ENCODE measurements at places on chromosomes 12 and 14.

- DNase-seq, result no peak
Observed at GRCh38 chr12:23049180-23049579, 424.2 kb downstream of the ETNK1 start.

GRCh38 chr12:102406033-102406584 lies 74.3 kb downstream of the IGF1 start:
- DNase-seq, result no peak

- DNase-seq, result no peak
Observed at GRCh38 chr14:44414646-44415045, 92.4 kb downstream of the FSCB start.

DNA sequence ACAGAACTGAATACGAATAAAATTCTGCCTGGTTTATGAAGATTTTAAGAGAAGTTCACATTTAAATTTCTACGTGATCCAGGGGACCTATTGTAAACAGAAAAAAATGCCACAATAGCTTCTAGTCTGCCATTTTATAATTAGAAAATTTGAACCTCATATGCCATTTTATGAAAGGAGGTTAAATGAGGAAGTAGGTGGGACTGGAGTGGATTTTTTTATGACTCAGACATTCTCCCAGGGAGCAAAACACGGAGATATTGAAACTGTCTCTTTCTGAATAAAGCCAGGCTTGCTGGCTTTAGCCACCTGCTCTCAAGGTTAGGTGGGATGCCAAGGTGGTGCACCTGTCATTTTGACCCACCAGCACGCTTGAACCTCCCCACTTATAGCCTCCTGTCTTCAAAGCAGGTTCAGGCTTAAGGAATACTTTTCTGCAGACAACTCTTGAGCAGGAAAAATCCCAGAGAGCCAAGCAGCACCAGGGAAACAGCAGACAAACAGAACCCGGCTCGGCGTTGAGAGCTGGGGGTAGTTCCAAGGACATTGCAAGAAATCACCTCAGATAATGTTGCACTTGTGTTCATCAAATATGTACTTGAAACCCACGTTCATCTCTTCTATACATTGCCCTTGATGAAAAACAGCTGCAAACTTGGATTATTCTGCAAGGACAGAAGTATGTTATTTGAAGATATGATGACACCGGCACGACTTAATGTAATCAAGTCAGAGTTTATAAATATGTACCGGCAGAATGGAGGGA lies 203.7 kb downstream of the PPM1H start:
- peak; percentile 43 for DNase-seq

DNA sequence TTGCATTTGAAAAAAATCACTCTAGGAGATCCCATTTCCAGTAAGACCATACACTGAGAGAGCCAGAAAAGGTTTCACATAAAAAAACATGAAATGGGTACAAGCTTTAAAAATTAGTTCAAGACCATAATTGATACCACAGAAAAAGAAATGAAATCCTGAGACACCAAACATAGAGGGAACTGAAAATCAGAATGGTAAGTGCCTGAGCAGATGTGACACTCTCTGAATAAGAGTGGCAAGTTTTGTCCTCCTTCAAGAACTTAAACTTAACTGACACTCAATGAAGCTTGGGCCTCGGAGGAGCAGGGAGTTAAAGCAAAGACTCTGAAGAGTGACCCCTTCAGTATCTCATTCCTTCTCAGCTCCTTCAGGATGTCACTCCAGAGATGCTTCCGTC lies 23.2 kb upstream of the PTGDR start:
- DNase-seq, result no peak

- no peak for DNase-seq
Observed at GRCh38 chr12:118436002-118436730, 59.8 kb downstream of the SUDS3 start.

DNA sequence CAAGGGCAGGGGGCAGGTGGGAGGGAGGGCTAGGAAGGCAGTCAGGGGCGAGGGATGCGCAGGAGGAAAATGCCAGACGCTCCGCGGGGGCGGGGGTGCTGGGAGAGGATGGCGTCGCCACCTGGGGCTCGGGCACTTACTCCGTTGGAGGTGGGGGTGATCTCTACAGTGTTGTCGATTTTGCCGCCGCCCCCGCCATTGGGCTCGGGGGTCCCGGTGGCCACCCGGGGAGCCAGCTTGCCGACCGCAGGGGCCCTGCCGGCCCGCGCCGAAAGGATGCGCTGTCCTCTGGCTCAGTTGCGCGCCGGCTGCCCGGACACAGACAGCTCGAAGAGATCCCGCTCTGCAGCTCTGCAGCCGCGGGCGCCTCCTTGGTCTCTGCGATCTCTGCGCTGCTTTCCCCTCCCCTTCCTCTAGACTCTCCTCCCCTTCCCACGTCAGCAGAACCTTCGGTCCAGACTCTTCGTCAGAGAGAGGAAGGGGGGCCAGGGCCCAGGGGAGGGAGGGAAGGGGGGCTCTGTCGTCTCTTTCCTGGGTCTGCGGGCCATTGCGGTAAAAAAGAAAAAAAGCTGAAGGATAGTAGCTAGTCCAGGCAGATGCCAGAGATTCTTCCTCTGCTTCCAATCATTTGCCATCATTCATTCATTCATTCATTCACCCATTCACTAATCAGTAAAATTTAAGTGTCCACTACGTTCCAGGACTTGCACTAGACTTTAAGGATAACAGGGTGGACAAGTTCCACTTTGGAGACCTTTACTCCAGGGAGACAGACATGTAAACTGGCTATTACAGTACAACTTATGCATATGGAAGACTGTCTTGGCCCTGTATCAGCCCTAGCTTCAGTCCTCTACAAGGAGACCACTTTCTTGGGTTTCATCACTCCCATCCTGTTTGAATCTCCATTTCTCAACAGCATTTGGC lies at the start of gene SLC22A17:
TSS of gene SLC22A17 (minus strand) at position 382 of the 927 bp plus-strand sequence.
- DNase-seq, result peak; percentile 92

DNA sequence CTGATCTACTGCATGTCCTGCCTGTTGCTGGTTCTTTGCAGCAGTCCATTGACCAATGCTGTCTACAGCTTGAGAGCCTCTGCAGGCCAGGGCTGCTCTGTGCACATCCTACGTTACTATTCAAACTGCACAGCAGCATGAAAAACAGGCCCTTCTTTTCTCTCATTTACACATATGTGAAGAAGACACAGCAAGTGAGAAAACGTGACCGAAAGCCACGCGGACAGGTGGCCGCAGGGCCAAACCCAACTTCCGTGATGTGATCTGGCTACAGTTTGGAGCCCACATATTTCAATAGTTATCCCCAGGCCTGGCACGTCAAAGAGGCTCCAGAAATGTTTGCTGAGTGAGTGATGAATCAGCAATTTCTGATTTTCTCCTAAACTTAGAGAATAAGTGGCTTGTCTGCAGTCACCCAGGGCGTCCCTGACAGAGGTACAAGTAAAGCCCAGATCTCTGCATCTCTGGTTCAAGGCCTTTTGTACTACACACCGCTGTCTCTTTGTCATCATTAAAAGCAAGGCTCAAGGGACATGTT lies 17.9 kb upstream of the TCL1B start:
- DNase-seq, result no peak

DNA sequence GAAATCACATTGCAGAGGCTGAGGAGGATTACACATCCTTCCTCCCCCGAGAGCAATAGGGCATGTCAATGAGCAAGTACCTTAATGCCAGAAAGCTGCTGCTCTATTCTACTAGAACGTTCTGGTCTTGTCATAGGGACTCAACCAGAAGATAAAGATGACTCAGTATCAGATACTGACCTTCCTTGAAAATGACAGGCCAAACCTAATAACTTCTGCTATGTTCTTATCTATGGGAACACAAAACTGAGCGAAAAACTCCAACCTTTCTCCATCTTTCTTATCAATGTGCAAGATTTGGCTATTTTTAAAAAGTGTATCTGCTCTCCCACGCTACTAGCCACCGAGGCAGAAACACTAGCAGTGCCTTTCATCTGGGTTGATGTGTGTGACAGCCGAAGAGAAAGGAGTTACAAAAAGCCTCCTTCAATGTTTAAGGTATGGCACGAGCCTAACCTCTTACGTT lies 5.5 kb downstream of the CCDC92 start:
- DNase-seq, result no peak

- DNase-seq, result no peak
Observed at GRCh38 chr12:112980491-112981158, 2.3 kb downstream of the OAS2 start.

DNA sequence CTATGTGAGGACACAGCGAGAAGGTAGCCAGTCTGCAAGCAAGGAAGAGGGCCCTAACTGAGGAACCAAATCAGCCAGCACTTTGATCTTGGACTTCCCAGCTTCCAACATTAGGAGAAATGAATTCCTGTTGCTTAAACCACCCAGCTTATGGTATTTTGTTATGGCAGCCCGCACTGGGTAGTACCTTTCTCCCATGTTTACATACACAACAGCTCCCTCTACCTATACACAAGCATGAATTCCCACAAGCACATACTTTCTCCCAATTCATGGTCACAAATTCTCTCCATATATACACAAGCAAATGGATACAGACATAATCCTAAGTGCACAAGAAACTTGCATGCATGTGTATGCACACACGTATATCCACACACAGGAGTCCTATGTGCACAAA lies 7.4 kb downstream of the ITGB7 start:
- no peak for DNase-seq

DNA sequence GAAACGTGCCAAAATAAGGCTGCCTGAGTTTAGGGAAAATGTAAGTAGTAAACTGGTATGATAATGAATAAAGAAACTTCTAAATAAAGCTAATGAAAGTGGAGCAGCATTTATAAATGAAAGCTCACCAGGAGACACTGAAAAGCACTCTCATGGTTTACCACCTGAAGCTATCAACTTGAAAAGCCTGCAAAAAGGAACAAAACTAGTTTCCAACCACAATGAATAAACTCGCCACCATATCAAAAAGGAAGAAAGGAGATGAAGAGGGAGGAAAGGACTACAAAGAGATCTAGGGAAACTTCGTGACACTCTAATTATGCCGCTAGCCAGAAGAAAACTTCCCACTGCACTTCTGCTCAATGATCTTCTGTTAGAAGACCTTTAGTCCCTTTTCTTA lies 66.7 kb downstream of the MED13L start:
- DNase-seq, result no peak

DNA sequence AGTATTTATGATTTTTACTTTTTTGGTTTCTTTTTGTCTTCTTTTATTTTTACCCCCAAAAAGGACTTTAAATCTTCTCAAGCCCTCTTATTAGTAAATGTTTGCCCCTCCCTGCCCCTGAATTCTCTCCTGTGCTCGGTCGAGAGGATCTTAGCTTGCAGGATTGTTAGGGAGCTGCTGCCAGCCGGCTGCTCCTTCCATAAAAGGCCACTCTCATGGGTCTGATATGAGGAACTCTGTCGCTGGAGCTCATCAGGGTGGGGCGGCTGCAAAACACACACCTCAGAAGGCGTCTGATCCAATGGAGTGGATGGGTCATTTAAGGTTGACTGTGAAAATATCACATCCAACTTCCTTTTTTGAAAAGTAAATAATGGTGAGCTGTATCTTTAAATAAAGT lies 8.5 kb downstream of the LTBR start:
- DNase-seq, result no peak

- no peak for DNase-seq
Observed at GRCh38 chr12:110349514-110350151, 53.9 kb downstream of the ANAPC7 start.

GRCh38 chr14:88411039-88411438 lies 25.6 kb downstream of the SPATA7 start:
- no peak for DNase-seq

- DNase-seq, result peak; percentile 55
Observed at GRCh38 chr12:12896260-12896659, 4.9 kb downstream of the GPRC5A start.

GRCh38 chr14:36515105-36515593 lies 4.9 kb downstream of the NKX2-1 start:
- DNase-seq, result no peak

DNA sequence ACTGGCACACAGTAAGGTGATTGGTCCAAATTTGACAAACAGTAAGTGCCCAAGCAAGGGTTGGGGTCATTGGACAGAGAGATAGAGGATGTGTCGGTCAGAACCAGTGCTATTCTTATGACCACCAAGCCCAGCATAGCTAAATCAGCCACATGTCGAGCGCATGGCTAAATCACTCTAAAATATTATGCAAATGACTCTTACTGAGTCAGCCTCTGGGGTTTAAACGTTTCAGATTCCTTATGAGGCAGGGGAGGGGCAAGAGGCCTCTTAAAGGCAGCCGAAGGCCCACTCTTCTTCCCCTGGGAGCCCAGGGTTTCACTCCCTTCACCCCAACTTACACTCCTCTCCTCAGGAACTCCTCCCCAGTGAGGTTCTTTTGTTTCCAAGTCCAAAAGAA lies 603 bp upstream of the ENDOU start:
- peak; percentile 84 for DNase-seq

DNA sequence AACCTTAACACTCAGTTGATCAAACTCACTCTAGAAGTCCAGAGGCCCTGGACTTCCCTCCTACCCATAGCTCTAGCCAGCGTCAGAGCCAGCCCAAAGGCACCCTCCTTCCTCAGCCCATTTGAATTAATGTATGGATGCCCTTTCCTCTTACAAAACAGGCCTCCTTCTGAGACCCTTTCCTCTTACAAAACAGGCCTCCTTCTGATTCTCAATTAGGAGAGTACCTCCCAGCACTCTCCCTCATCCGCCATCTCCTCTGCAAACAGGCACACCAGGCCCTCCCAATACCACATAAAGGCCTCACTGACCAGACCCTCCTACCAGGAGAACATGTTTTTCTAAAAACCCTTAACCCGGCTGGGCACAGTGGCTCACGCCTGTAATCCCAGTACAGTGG lies 65.7 kb downstream of the MOK start:
- DNase-seq, result no peak

- DNase-seq, result no peak
Observed at GRCh38 chr14:34110531-34110930, 159.7 kb upstream of the EGLN3 start.

- DNase-seq, result no peak
Observed at GRCh38 chr12:100601626-100602025, 28.1 kb downstream of the GAS2L3 start.

- no peak for DNase-seq
Observed at GRCh38 chr12:81626406-81626805, 132.7 kb downstream of the PPFIA2 start.

GRCh38 chr14:51073731-51074130 lies 21.2 kb downstream of the TRIM9 start:
- no peak for DNase-seq

DNA sequence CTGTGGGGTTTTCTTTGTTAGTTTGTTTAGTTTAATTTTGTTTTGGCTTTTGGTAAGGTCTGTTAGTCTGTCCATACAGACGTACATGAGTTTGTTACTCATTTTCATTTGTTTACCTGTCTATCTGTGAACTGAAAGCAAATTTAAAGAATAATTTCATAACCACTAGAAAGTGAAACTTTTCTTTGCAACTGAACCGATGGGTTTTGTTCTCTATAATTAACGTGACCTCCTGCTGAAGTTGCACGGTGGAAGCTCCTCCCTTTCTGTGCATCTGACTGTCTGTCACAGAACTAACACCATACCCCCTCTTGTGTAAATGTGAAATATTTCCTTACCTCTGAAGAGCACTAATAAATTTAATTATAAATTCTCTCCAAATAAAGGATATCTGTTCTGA lies 595.5 kb downstream of the GALC start:
- no peak for DNase-seq

Measured in hepatic stellate cell (primary cell).